K562 (cell line): ENCODE measurements at places on chromosomes 2 and 18. TPM values are rescaled to one million over a fixed set of nuclear protein-coding genes. Genes with fewer than 3 reads are reported as not detected.

- no peaks in the 10 kb centered on the region for H3K4me1 ChIP-seq
- no peak overlapping the region for H3K4me3 ChIP-seq
- no peak for DNase-seq
- no peaks in the 10 kb centered on the region for H3K27me3 ChIP-seq
These were observed 26.2 kb downstream of the BMP10 start for GRCh38 chr2:68845043-68845442.

- no peaks in the 10 kb centered on the region for H3K4me1 ChIP-seq
- no peaks in the 10 kb centered on the region for H3K27me3 ChIP-seq
- no peak overlapping the region for H3K27ac ChIP-seq
- no peak for DNase-seq
- H3K4me3 ChIP-seq, result no peak overlapping the region
These were observed 238.2 kb downstream of the OSR1 start for GRCh38 chr2:19120181-19120580.

DNA sequence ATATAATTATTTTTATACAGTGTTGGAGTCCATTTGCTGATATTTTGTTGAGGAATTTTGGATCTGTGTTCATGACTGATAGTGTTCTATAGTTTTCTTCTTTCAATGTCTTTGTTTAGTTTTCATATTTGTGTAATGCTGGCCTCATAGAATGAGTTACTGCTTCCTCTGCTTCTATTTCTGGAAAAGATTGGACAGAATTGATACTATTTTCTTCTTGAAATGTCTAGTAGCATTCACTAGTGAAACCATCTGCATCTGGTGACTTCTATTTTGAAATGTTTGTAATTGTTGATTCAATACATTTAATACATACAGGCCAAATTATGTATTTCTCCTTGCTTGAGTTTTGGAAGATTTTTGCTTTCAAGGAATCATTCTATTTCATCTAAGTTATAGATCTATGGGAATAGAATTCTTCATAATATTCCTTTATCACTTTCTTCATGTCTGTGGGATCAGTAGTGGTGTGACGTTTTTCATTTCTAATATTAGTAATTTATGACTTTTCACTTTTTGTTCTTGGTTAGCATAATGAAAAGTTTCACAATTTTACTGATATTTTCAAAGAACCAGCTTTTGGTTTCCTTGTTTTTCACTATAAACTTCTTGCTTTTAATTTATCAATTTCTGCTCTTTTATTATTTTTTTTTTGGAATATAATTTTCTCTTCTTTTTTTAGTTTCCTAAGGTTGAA is 509.9 kb upstream of the VRK2 start:
- no peaks in the 10 kb centered on the region for H3K4me1 ChIP-seq
- no peak overlapping the region for H3K4me3 ChIP-seq
- no peak for DNase-seq
- no peaks in the 10 kb centered on the region for H3K27me3 ChIP-seq
- H3K27ac ChIP-seq, result no peak overlapping the region
- no peaks in the 10 kb centered on the region for H3K36me3 ChIP-seq

GRCh38 chr2:149119368-149119767 is 80.9 kb downstream of the LYPD6B start:
- no peak overlapping the region for H3K4me3 ChIP-seq
- DNase-seq, result no peak
- no peak overlapping the region for H3K27ac ChIP-seq
- H3K27me3 ChIP-seq, result no peaks in the 10 kb centered on the region
- no peaks in the 10 kb centered on the region for H3K4me1 ChIP-seq
- no peaks in the 10 kb centered on the region for H3K36me3 ChIP-seq

GRCh38 chr2:195659982-195660890 is 3.2 kb downstream of the SLC39A10 start:
- H3K36me3 ChIP-seq, result peaks cover 17% of the 10 kb centered on the region; the same call in 2 of the 3 replicates
- H3K4me3 ChIP-seq, result peak overlapping the region; percentile 86; the same call in 1 of the 2 replicates
- H3K27me3 ChIP-seq, result no peaks in the 10 kb centered on the region
- peaks cover 11% of the 10 kb centered on the region for H3K4me1 ChIP-seq

DNA sequence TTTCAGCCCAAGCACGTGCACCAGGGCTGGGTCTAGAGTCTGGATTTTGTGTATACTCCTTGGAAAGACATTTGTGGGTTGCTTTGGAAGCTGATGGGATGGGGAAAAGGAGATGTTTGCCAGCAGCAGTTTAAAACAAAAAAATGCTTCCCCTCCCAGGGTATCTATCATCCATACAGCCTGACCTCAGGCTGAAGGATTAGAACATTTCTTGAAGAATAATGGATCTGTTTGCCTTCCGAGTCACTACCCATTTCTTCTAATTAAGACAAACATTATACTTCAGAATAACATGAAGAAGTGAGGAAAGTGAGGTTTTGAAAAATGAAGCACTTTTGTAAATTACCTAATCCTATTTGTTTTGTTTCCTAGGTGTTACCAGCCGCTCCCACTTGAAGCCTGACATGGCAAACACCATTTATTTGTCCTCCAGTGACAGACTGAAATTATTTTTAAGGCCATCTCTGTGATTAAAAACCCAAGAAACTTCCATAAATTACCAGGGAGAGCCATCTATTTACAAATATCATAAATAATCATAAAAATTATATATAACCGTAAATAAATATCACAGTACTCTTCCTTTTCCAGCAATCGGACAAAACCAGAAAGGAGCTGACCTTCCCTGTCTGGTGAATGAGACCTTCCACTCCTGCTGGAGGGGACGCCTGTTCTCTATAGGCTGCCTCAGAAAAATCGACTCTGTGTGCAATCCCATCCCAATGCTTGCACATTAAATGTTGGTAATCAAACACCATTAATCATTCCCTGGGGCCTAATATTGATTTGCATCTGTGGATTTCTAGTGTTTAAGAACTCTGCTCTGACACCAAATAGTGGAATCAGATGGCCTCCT is 106.8 kb downstream of the C1D start:
- no peaks in the 10 kb centered on the region for H3K4me1 ChIP-seq
- H3K4me3 ChIP-seq, result no peak overlapping the region
- no peak overlapping the region for H3K27ac ChIP-seq
- no peak for DNase-seq
- peaks cover 5% of the 10 kb centered on the region; the same call in 1 of the 2 replicates for H3K27me3 ChIP-seq
- H3K36me3 ChIP-seq, result no peaks in the 10 kb centered on the region

- H3K4me3 ChIP-seq, result no peak overlapping the region
- peaks cover 12% of the 10 kb centered on the region for H3K27me3 ChIP-seq
- no peak overlapping the region for H3K27ac ChIP-seq
- no peaks in the 10 kb centered on the region for H3K36me3 ChIP-seq
- DNase-seq, result no peak
- peaks cover 2% of the 10 kb centered on the region; the same call in 1 of the 3 replicates for H3K4me1 ChIP-seq
These were observed 127.5 kb upstream of the CTAGE1 start for GRCh38 chr18:22545066-22545760.

DNA sequence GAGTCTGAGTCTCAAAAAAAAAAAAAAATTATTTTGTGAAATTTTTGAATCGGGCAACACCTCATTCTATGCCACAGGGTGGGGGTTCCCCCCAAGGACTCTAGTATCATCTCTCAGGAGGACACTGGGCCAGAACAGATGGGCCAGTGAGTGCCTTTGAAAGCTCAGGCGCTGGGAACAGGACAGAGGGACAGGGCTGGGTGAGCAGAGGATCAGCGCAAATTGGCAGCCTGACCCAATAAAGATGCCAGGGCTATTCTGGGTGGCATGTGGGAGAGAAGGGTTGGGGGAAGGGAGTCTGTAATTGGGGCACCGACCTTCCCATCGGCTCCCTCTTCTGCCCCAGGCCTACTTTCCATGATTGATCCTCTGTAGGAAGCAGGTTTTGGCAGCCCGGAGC is 44.0 kb downstream of the KIF3C start:
- no peak overlapping the region for H3K27ac ChIP-seq
- no peaks in the 10 kb centered on the region for H3K4me1 ChIP-seq
- H3K36me3 ChIP-seq, result no peaks in the 10 kb centered on the region
- no peaks in the 10 kb centered on the region for H3K27me3 ChIP-seq
- no peak overlapping the region for H3K4me3 ChIP-seq
- DNase-seq, result no peak

DNA sequence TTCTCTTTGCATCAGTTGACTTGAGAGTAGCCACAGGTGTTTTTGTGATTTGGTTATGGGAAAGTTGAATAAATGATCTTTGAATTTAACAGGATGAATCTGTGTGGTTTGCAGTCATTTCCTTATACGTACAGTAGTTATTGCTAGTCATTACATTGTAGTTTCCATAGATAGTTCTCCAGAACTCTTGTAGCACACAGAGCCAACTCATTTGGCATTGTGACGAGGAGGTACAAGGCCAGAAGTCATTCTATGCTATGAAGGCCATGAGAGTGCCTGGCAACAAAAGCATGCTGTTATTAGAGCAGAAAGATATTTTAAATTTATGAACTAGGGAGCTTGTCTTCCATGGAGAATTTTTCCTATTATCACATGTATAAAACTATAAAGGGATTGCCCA is 973.0 kb upstream of the CHAC2 start:
- no peaks in the 10 kb centered on the region for H3K4me1 ChIP-seq
- no peaks in the 10 kb centered on the region for H3K27me3 ChIP-seq
- no peaks in the 10 kb centered on the region for H3K36me3 ChIP-seq
- no peak overlapping the region for H3K27ac ChIP-seq
- no peak for DNase-seq
- H3K4me3 ChIP-seq, result no peak overlapping the region

Gene KIF5C
- 0.09 TPM in 2 replicates for total RNA-seq
